ENCODE measurements at places on chromosomes 2 and 18.

- DNase-seq = no peak
These were observed 13.3 kb downstream of the ATF2 start for GRCh38 chr2:175154661-175155082.

DNA sequence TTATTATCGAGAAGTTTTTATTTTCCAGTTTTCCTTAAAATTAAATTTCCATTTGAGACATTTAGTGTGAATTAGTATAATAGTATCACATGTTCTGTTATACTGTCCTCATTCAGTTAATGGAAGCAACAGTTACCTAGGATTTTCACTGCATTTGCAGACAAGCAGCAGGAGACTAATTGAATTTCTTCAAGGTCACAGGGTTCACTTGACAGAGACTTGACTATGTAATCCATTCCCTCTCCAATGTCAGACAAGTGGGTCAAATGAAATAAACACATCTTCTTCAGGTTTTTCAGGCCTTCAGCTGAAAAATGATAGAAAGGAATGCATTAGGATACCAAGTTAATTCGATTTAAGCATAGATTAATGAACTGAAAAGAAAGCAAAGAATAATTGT, 26.7 kb downstream of the NLRC4 start:
- no peak for DNase-seq

- DNase-seq = no peak
These were observed 10.6 kb upstream of the C2orf74 start for GRCh38 chr2:61151436-61151835.

DNA sequence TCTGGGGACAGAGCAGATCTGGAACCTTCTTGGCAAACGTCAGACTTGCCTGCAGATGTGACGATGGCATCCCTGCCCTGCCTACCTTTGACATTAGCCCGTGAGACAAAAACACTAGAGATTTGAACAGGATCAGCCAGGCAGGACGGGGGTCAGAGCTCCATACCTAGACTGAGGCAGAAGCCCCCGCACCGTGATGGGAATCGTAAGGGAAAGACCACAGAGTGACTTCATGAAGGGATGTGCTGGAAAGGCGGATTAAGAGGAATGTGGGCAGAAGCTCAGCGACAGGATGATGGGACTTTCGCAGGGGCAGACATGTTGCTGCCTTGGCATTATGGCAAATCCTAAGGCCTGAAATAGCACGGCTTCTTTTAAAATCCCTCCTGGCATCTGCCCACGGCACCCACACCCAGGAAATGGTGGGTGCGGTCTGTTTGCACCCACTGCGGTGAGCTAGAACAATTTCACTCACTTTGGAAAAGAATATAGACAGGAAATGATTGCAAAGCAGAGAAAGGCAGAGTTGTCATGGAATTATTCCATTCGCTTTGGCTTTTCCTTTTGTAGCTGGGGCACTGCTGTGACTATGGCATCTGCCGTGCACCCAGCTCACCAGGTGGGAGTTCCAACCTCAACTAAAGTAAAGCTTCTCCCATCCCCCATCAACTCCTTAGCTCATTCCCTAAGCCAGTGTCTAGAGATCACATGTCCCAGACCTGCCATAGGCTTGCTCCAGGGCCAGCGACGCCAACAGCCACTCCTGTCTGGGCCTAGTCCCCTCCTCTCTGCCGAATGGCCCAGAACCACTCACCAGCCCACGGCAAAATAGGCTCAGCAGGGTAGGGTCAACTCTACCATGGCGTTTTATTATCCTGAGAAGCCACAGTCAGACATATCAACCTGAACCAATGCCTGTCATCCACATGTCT, 112.7 kb upstream of the NPAS2 start:
- DNase-seq = no peak

DNA sequence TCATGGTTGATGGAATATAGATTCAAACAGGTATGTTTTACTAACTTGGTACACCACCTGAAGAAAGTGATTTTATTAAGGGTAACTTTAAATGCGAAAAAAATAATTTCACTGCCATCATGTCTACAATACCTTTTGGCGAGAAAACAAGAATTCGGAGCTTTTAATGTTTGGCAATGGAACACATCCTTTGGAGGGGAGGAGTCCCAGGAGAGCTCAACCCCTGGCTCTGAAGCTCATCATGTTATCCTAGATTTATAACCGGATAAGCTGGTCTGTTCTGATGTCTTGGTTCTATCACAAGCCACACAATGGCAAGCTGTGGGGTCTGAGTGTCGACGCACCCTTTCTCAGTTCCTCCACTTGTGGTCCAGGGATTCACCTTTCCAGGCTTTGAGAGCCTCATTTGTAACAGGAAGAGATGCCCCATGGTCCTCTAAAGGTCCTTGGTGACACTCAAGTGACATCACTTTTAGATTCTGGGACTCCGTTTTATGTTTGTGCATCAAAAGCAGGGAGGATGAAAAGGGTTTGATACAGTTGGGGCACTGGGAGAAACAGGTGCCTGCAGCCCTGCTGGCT, 172.7 kb downstream of the BCL2 start:
- no peak for DNase-seq

DNA sequence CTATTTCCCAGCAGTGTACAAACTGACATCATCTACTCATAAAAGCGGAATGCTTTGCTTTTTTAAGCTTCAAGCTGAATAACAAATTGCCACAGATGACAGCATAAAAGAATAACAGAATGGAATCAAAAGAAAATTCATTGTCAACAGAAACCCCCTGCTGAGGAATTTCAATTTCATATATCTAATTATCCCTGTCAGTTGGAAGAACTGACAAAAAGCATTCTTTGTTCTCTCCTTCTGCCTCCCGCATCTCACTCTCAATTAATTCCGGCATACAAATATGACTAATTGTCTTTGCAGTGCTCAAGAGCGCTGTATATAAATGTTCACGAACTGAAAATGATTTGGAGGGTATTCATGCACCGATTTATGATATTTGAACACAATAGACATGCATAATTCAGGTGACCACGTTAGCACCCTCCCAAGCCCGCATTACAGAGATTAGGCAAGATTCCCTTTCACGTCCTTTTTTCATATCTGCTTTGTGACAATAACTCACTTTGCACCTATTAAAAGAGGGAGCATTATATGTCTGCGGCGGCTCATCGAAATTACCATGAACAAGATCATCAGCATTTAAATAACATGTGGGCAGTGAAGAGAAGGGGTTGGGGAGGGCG, 277.7 kb upstream of the SALL3 start:
- no peak for DNase-seq

DNA sequence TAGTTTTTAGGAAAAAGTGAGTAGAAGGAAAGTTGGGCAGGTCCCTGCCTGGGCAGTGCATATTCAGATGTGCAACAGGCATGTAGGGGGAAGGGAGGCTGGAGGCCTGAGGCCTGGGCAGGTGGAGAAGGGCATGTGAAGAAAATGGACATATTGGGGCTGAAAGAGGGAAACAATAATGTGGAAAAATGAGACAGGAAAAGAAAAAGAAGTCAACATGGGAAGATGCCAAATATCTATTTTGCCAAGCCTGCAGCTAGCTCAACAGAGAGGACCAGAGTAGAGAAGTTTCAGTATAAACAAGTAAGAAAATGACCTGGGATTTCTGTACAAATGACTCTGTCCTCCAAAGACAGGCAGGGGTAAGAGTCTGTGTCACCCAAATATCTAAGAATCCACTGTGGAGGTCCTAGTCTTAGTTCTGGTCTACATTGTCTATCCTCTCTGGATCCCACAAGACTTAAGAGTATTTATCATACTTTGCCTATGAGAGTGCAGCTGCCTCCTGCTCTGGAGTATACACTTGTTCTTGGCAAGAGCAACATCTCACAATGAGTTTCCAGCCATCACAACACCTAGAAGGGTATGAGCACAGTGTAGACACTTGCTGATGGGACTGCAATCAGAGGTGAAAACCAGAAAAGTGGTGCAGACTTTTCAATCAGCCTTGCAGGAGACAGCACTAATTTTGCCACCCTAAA, 80.2 kb downstream of the CLHC1 start:
- DNase-seq = no peak

GRCh38 chr2:144343145-144343544, 176.8 kb downstream of the ZEB2 start:
- DNase-seq = no peak

All from activated T-cell treated with anti-CD3 and anti-CD28 coated beads for 4 hours (primary cell).